ENCODE measurements at places on chromosomes 11 and 22. TPM values are rescaled to one million over a fixed set of nuclear protein-coding genes. Genes with fewer than 3 reads are reported as not detected.

Gene ELFN2
- 0.23 TPM for total RNA-seq

Gene ST14
- 109 TPM for total RNA-seq

Gene SIPA1
- 17.1 TPM for total RNA-seq

Gene MUC2
- 0.16 TPM for total RNA-seq

Gene GLB1L2
- total RNA-seq = 16.9 TPM

Gene SSTR3
- total RNA-seq = not detected
